ENCODE measurements at places on chromosomes 2 and 18. TPM values are rescaled to one million over a fixed set of nuclear protein-coding genes. Genes with fewer than 3 reads are reported as not detected.

Gene IFT172
- 14.1 TPM for total RNA-seq

Gene SNORC
- 1.0 TPM for total RNA-seq

Gene CAPN14
- 0.18 TPM for total RNA-seq

Gene MAP2
- 0.17 TPM for total RNA-seq

Gene TUBA3E
- total RNA-seq, result not detected

Gene SAG
- total RNA-seq, result 0.25 TPM

Gene RPRM
- total RNA-seq, result not detected

Gene SCYGR7
- total RNA-seq, result not detected

Gene MLPH
- total RNA-seq, result not detected

Gene XDH
- 0.16 TPM for total RNA-seq

Gene RFX8
- total RNA-seq, result not detected

Gene RAB6C
- total RNA-seq, result not detected

Gene NEU2
- not detected for total RNA-seq

Gene DNAJC5G
- total RNA-seq, result not detected

Gene SLC16A14
- not detected for total RNA-seq

Gene ALK
- not detected for total RNA-seq

Gene SPP2
- not detected for total RNA-seq

Gene SERPINB13
- total RNA-seq, result not detected

Gene CYRIA
- total RNA-seq, result 0.68 TPM

Gene MTIF2
- total RNA-seq, result 16.8 TPM

Gene OSBPL1A
- 7.1 TPM for total RNA-seq

Gene PMAIP1
- total RNA-seq, result 111 TPM

Gene PPP1R1C
- not detected for total RNA-seq

Gene CABLES1
- total RNA-seq, result 0.73 TPM

Gene CRYBA2
- not detected for total RNA-seq

Gene GRB14
- 0.91 TPM for total RNA-seq

All from T-helper 17 cell (primary cell).